ENCODE measurements at places on chromosomes 6 and 20. TPM values are rescaled to one million over a fixed set of nuclear protein-coding genes. Genes with fewer than 3 reads are reported as not detected.

- no peak for DNase-seq
Measured at GRCh38 chr6:158769234-158769770, 49.9 kb downstream of the EZR start.

Gene FAM50B
- 7.6 TPM for total RNA-seq

DNA sequence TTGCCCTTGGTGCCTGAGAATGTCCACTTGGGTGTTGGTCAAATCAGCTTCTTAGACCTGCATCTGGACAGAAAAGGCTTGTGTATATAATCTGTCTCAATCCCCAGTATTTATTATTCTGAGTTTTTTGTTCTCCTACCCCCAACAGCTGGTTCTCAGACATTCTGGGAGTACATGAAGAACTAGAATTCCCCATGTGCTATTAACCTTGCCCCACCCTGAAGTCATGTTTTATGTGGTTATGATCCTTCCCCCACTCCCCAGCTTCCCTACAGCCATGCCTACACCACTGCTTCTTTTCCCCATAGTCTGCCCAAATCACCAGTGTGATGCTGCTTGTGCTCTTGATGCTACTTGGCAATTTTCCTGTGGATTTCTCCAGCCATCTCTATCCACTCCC is 157.0 kb downstream of the ADAT2 start:
- DNase-seq: no peak

DNA sequence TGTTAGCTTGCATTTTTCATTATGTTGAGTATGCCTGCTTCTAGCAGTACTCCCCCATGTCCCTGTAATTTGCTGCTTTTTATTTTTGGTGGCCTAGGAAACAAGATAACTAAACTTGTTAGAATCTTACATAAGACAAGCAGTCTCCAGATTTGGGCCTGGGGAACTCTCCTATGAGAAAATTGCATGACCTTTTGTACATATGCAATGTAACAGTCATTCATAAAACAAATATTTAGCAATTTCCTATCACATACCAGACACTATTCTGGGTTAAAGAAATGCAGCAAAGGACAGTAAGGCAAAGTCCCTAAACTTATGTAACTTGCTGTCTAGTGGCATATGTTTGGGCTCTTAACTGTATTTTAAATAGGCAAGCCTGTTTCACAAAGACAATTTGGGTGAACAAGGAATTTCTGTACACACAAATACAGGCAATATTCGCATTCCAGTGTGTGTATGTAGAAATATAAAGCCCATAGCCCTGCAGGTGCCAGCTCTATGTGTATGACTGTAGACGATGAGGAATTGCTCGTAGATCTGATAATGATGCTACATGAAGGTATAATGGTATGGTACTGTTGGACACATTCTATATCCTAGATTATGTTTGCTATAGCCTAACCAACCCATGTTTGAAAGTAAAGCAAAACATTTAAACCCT is 305.2 kb upstream of the CITED2 start:
- no peak for DNase-seq

- no peak for DNase-seq
Measured at GRCh38 chr6:138778331-138778730, 4.8 kb downstream of the CCDC28A start.

DNA sequence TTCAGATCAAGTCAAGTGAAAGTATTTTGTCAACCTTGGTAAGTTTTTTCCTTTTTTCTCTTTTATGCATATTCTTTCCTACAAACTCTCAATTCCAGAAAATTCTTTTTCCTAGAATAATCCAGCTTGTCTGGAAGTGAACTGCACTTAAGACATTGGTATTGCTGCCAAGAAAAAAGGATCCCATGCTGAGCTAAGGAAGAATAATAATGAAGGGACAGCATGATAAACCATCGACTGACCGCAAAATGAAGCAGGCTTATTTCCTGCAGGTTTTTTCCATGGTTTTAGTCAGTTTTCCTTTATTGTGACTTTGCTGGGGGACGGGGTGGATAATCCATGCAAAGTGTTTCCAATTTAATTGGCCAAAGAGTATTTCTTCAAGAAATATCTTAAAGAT is 857.6 kb upstream of the SLC35B3 start:
- no peak for DNase-seq

DNA sequence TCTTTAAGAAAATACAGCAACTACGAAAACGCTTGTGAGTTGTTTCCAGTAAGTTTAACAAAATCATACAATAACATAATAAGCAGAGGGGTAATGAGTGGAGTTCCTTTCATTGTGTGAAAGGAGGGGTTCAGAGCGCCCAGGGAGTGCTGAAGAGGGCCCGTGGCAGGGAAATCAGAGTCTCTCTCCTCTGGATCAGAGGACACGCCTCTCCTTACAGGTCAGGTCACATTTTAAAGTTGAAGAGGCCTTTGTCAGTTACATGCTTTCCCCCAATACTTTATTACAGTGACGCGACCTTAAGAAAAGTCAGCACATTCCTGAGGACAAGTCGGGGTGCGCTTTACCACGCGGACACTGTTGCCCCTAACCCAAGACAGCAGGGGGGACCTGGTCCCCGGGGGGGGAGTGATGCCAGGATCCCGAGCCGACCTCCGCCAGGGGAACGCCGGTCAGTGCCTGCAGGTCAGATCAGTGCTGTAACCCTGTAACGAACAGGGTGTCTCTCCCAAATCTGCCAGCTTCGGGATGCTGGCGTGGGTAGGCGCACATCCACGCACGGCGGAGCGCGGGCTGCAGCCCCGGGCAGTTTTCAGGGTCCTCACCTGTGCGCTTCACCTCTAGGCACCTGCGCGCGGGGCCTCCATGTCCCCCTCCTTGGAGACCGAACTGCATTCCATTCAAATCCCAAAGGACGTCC is 848 bp downstream of the DACT2 start:
- DNase-seq: no peak

- no peak for DNase-seq
Measured at GRCh38 chr6:3718407-3718806, 33.1 kb downstream of the PXDC1 start.

DNA sequence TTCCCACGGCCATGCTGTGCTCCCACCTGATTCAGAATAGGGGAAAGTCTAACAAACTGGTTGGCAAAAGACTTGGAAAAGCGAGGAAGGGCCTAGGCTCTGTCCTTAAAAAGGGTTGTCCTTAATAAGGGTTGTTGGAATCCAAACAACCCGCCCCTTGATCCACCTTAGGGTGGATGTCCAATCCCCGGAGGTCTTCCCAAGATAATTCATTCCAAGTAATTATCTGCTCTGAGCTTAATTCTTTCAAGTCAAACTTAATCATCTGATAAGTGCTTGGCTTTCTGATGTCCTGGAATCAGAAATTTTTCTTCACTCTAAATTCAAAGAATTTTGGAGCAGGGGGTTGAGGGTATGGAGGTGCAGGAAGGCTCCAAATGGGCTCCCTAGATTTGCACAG is at the start of gene KHDC1L:
Gene KHDC1L (minus strand): TSS at position 101 of the 400 bp plus-strand sequence. CDS start 88 bp downstream, at position 13.
- no peak for DNase-seq

Gene OR2J1
- not detected for total RNA-seq

- no peak for DNase-seq
Measured at GRCh38 chr20:21515300-21516179, 1.7 kb upstream of the NKX2-2 start.

Gene PRDM13
- total RNA-seq: not detected

DNA sequence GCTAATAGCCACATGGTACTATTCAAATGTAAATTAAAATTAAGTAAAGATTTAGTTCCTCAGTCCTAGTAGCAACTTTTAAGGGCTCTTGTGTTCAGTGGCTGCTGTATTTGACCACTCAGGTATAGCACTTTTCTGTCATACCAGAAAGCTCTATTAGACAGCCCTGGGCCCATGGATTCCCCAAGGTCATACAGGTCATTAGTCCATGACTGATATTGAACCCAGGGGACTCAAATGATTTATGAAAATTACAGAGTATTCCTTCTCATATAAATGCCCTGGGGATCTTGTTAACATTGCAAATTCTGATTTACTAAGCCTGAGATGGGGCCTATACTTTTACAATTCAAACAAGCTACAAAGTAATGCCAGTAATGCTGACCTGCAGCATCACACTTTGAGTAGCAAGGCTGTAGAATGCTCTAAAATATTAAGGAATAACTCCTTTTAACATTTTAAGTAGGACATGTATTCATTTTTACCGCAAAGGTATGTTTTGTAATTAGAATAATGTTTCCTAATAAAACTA is 29.6 kb downstream of the RNF217 start:
- DNase-seq: no peak

- DNase-seq: no peak
Measured at GRCh38 chr6:168217880-168218537, 101.6 kb downstream of the DACT2 start.

Gene EPHA7
- total RNA-seq: not detected

Gene CCM2L
- total RNA-seq: not detected

GRCh38 chr20:63617092-63617875 is 9.6 kb downstream of the GMEB2 start:
- no peak for DNase-seq

- no peak for DNase-seq
Measured at GRCh38 chr6:87671555-87672029, 30.4 kb downstream of the AKIRIN2 start.

Gene ENPP1
- 0.29 TPM for total RNA-seq

Gene MTFR2
- total RNA-seq: 27.9 TPM

Gene NR2E1
- not detected for total RNA-seq

Gene CD83
- 10.0 TPM for total RNA-seq

DNA sequence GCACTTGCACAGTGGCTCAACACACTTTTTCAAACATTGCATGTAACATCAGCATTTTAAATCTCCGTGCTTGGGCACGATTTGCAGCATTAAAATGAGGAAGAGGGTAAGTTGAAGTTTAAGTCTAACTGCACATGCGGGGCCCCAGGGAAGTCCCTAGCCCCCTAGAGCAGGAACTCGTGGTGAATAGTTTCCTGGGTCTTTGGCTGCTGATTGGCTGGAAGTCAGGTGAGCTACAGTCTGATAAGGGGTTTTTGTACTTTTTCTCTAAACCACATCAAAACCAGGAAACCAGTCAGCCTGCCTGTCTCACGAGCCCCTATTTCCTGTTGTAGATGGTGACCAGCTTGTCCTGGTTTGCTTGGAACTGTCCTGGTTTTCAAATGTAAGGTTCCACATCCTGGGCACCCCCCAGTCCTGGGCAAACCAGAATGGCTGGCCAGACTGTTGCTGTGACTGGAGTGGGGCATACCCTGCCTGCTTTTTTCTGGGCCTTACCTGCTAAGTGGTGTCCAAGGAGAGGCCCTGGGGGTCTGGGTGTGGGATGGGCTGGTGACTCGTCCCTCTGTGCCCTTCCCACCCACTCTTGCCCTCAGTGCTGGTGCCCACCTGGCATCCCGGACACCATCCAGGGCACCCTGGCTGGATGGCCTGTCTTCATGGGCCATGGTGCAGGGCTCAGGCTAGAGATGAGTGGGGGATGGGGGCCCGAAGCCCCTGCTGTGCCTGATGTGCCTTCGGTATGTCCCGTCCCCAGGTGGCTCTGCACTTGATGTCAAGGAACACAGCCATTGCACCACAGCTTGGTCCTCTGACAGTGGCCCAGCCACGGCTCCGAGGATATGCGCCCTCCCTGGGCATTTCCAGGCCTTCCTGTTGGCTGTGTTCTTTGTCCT is 31.8 kb downstream of the SUN5 start:
- peak; percentile 93 for DNase-seq

DNA sequence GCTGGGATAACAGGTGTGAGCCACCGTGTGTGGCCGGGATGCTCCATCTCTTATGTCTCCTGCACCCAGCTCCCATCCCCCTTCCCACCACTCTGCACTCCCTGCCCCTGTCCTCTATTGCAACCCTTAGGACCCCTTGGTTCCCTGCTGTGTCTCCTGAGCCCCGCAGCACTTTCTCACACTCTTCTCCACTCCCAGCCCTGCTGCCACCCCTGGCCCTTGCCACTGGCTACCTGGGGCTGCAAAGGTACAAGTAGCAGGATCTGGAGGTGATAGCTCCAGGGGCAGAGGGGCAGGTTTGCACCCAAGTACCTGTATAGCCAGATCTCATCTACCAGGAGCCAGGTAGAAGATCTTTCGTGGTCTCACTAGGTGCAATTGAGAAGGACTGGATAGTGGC is 6.6 kb upstream of the CPXM1 start:
- no peak for DNase-seq

Gene C4A
- 5.1 TPM for total RNA-seq

- DNase-seq: no peak
Measured at GRCh38 chr6:141265756-141266623, 866.7 kb upstream of the GJE1 start.

DNA sequence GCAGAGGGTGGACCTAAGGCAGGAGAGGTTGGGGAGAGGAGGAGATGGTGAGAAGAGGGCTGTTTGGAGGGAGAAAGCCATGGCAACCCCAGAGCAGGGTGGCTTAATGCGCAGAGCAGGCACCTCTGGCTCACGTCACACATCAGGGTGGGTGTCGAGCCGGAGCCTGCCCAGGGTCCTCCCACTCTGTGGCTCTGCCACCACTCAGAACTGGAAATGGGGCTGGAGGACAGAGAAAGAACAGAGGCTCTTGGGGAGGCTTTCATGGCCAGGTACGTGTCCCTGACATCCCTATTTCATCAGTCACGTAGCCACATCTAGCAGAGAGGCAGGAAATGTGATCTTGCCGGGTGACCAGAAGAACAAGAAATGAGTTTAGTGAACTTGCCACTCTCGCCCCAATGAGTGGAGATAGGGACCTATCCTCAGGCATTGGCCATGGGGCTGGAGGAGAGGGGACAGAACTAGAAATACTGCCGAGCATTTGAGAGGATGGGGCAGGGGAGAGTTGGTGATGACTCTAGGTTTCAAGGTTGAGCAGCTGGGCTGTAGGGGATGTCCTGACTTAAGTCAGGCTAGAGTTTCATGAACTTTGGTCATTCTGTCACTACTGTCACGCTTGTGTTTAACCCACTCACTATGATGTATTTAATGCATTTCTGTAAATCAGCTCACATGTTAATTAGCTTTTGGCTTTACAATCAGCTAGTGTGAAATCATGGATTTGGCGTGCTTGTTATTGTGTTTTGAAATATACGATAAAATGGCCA is 52.7 kb downstream of the CDH26 start:
- DNase-seq: no peak

GRCh38 chr20:14009208-14009607 is 13.9 kb downstream of the MACROD2 start:
- DNase-seq: no peak

DNA sequence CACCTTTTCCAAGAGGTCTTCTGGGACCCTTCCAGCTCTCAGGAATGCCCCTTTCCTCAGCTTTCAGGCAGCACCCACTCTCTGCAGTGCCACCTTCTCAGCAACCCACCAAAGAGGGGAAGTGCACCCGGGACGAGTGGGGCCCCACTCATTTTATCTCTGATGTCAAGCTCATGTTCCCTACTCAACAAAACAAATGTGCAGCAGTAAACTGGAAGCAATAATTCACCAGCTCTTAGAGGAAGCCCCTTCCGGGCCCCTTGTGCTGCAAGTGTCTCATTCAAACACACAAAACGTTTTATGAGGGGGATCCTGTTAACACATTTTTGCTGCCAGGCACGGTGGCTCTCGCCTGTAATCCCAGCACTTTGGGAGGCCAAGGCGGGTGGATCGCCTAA is 13.6 kb downstream of the GFOD1 start:
- no peak for DNase-seq

Data from activated CD8-positive, alpha-beta T cell treated with anti-CD3 and anti-CD28 coated beads, Interleukin-2, amount 10 ng/mL, durations not matched to agents 7 days and 5 days (primary cell).